ENCODE measurements at places on chromosomes 3 and 15.
A peak's percentile ranks its signal among the peaks of the same experiment; 100 is the strongest.

DNA sequence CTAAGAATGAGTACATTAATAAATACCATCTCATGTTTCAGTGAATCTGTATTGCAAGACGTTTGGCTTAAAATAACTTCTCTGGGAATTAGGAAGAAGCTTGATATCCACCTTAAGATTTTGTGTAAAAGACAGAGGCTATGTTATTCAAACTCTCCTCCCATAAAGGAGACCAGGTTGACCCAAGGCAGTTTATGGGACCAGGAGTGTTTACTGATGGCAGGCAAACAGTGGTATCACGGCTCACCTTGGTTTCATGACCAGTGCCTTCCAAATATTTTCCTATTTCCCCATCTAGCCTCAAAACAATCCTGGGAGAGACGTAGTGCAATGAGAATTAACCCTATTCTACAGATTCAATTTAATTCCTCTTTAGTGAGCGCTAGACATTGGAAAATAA is 90.2 kb upstream of the SNTN start:
- DNase-seq: no peak

GRCh38 chr3:9676785-9677184 is 26.8 kb upstream of the CPNE9 start:
- DNase-seq: no peak

- DNase-seq: no peak
Observed at GRCh38 chr15:96360581-96361308, 30.2 kb downstream of the NR2F2 start.

- DNase-seq: no peak
Observed at GRCh38 chr3:59444294-59444671, 394.5 kb upstream of the CFAP20DC start.

DNA sequence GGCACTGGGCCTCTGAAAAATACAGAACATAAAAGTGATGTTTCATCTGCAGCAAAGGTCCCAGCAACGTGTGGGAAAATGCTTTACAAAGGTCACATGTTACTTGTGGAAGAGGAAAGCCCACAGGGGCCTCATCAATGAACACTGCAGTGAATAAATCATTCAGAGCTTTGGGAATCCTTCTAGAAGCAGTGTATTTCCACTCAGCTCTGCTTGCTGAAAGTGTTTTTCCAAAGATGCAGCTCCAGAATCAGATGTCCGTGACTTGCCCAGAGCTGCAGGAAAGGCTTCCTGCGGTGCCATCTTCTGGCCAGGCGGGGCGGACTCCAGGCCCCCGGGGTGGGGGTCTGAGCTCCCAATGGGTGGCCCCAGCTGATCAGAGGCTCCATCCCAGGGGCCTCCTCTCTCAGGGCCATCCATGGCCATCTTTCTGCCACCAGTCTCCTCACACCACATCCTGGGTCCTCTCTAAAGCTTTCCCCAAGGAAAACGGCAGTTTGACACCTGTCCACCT is 81.5 kb downstream of the C3orf70 start:
- DNase-seq: no peak

DNA sequence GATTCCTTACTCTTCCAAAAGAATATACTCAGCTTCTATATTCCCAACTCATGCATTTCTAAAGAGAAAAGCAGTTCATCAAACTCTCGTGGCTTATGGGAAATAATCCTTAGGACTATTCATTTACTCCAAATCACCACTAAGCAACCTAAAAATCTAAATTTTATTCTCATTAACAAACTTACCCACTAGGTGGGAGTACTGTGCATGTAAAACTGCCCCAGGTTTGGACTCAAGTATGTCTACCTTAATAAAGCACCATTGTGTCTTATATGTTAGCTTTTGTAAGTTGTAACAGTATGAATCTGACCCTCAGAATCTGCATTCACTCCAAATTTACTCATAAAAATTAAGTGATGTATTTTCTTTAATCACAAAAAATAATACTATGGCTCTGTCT is 25.3 kb downstream of the RAD18 start:
- no peak for DNase-seq

DNA sequence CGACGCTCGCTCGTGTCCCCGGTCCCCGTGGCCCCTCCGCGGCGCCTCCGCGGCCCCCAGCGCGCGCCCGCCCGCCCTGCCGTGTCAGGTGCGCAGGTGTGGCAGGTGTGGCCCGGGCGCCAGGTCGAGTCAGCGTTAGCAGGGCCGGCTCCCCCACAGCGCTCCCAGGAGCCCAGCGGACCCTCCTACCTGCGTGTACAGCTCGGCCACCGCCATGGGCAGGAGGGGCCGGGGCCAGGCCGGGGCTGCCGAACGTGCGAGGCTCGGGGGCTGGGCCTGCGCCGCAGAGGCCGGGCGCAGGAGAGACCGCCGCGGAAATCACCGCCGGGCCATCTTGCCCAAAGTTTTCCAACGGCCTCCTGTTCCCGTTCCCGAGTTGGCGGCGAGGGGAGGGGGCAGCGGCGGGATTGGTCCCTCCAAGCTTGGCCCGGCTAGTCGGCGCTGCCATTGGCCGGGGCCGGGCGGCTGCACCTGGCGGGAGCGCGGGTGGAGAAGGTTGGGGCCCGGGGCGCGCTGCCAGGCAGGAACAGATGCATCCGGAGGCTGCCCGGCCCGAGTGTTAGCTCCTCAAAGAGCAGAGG is at the start of gene MYO5C:
TSS of gene MYO5C (minus strand) at position 384 of the 581 bp plus-strand sequence. CDS start at position 216, 168 bp downstream.
- DNase-seq: no peak

GRCh38 chr3:186298876-186299275 is 63.2 kb downstream of the DGKG start:
- no peak for DNase-seq

- DNase-seq: no peak
Observed at GRCh38 chr3:103388214-103388613, 953.4 kb downstream of the ZPLD1 start.

GRCh38 chr3:50651920-50652529 is 22.7 kb upstream of the DOCK3 start:
- DNase-seq: no peak

DNA sequence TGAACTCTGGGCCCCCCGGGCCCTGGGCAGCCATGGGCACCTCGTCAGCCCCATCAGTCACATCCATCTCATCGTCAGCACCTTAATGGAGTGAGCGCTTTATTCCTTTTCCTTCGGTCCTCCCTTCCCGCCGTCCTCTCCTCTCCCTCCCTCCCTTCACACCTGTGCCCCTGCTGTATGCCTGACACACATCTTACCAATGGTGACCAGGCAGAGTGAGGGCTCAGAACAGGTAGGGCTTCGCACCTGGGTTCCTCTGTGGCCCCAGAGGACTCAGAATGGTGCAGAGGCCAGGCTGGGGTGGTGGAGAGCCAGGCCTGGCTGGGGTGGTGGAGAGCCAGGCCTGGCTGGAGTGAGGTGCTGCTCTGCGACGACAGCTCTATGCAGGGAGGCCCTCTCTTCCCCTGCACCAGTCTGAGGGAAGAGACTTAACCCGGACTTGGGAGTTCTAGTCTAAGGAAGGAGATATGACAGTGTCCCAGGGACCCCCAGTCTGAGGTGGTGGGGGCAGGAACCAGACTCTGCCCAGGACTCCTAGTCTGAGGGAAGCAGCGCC is 11.6 kb downstream of the C15orf39 start:
- no peak for DNase-seq

DNA sequence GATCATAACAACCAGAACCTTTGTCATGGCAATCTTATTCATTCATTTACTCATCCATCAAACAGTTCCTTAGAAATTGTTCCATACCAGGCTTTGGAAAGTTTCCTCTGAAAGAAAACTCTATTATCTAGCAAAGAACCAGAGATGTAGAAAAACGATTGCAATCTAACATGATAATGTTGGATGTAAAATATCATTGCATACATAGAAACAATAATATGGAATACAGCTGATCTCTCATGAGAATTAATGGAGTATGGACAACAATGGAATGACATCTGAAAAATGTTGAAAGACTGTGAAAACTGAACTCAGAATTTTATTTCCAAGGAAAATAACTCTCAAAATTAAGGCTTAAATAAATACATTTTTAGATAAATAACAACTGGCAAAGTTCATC is 665.4 kb downstream of the NLGN1 start:
- DNase-seq: no peak

DNA sequence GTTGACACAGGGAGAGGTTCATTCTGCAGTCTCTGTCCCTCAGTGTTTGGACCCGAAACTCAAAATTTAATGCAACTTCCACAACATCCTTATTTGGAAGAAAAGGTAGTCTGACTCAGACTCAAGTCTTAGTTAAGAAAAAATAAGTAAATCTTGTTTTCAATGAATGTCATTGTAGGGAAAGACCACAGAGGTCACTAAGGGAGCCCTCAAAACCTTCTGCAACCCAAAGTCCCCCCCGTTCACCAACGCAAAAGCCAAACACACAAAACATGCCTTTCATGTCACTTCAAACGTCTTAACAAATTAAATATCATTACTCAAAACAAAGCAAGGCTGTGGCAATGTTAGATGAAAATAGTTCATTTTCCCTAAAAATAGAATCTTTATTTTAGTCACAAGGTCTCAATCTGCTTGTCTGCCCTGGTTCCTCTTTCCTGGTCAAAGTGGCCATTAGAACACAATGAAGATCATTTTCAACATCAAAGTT is 20.9 kb upstream of the SSUH2 start:
- no peak for DNase-seq

GRCh38 chr15:70344666-70345065 is 246.9 kb upstream of the TLE3 start:
- DNase-seq: peak; percentile 5

DNA sequence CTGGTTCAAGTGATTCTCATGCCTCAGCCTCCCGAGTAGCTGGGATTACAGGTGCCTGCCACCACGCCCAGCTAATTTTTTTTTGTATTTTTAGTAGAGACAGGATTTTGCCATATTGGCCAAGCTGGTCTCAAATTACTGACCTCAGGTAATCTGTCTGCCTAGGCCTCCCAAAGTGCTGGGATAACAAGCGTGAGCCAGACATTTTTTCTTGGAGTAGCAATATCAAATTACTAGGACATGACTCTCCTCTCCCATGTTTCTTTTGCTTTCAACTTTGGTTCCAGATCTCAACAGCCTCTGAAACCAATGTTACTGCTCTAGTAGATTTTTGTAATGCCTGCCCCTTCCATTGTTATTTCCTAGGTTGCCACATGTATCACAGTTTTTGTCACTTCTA is 462.0 kb downstream of the GBE1 start:
- DNase-seq: no peak

- no peak for DNase-seq
Observed at GRCh38 chr15:58381697-58382096, 50.1 kb upstream of the LIPC start.

- no peak for DNase-seq
Observed at GRCh38 chr3:159886050-159886449, 102.6 kb upstream of the IL12A start.

DNA sequence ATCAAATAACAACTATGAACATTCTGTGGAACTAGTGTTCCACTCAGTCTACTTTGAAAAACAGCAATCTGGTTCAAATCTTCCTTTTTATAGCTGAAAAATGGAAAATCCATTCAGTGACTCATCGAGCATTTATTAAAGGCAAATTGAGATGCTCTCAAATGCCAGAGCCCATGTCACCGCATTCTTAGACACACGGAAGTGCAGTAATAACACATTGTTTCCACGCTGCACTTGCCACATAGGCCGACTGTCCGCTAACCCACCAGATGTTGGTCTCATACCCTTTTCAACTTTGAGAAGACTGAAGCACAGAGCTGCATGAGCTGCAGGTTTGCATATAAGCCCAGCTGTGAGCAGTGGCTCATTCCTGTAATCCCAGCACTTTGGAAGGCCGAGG is 95.9 kb downstream of the TMEM266 start:
- no peak for DNase-seq

GRCh38 chr3:31442755-31443154 is 90.0 kb upstream of the STT3B start:
- no peak for DNase-seq

GRCh38 chr3:57335283-57335938 is 42.9 kb upstream of the ASB14 start:
- no peak for DNase-seq

GRCh38 chr3:127754411-127755304 is 67.7 kb downstream of the MGLL start:
- no peak for DNase-seq

DNA sequence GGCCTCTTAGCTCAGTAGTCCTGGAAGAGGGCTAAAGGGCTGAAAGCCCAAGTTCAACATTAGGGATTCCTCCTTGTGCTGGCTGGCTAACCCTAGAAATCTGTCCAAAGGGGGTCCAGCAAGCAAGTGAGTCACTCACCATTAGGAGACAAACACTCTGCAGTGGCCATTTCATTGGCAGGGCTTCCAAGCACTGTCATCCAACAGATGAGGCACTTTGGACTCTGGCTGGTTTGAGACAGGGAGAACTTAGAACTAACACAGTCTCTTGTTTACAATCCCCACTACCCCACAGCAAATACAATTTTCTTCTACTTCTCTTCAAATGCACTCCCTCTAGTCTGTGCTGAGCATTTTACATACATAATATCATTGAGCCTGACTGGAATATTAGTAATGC is 10.1 kb upstream of the WNT5A start:
- DNase-seq: no peak

DNA sequence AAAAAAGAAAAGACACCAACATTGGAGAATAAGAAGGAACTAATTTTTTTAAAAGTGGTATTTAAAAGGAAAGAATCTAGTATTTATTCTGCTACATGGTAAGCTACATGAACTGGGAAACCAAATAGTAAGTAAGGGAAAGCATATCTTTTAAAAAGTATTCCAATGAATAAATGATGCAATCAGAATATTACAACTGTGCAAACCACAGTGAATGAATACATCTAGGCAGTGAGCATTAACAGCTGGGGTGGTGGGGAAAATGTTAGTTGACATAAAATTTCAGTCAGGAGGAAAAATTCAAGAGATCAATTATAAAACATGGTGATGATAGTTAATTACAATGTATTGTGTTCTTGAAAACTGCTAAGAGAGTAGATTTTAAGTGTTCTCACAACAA is 16.9 kb downstream of the ICE2 start:
- DNase-seq: no peak

GRCh38 chr15:85702321-85703101 is 92.2 kb downstream of the KLHL25 start:
- DNase-seq: peak; percentile 88

DNA sequence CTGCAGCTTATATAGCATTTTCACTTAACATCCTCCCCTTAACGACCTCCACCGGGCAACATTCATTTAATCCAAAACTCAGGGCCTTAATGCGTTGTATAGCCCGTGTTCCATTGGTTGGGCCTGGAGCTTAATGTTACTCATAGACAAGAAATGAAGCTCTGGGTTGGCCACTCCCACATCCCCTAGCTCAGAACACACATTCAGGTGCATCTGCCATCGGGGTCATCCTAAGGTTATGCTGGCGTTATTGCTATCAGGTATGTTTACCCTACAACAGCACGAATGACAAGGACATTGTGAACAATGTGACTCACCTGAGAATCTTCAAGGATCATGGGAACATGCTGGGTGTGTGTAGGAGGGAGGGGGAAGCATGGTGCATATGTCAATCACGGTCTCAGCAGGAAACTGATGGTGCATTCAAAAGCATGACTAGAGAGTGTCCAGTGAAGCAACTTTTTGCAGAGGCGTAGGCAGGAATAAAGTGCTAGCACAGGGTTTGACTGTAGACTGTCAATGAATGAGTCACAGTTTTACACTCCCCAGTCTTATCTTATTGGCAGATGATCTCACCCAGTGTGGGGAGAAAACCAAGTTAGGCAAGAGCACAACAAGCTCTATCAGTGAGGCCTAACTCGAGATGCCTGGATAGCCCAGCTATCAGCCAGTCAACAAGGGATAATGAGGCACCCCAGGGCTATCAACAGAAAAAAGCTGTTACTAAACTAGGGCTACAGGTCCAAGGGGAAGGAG is 402.1 kb upstream of the MCTP2 start:
- DNase-seq: no peak

GRCh38 chr15:58495891-58496408 is 64.2 kb downstream of the LIPC start:
- no peak for DNase-seq

All from CD8-positive, alpha-beta T cell (primary cell).